ENCODE measurements at places on chromosomes 3 and 15. TPM values are rescaled to one million over a fixed set of nuclear protein-coding genes. Genes with fewer than 3 reads are reported as not detected.

Gene GRAMD2A
- 2.3 TPM for total RNA-seq

Gene GRM2
- not detected for total RNA-seq

Gene RAB6B
- 0.42 TPM for total RNA-seq

Gene AMIGO3
- not detected for total RNA-seq

Gene LRRIQ4
- total RNA-seq, result 0.04 TPM

Gene MUC20
- total RNA-seq, result 0.28 TPM

Gene SEMA7A
- total RNA-seq, result 45.0 TPM

Gene C2CD4A
- total RNA-seq, result not detected

Gene PLCH1
- 0.14 TPM for total RNA-seq

Gene IL17RB
- total RNA-seq, result not detected

Gene RARB
- not detected for total RNA-seq

Gene RYR3
- under 0.01 TPM for total RNA-seq

Gene CLRN1
- not detected for total RNA-seq

Gene ERC2
- not detected for total RNA-seq

Gene SNTN
- total RNA-seq, result not detected

Gene GOLGA8H
- 0.10 TPM for total RNA-seq

Gene CCR2
- not detected for total RNA-seq

Gene SYNPR
- total RNA-seq, result not detected

Gene SMCO1
- total RNA-seq, result not detected

Gene STAC
- 1.7 TPM for total RNA-seq

Gene GOLGA6A
- not detected for total RNA-seq

Gene NT5DC2
- total RNA-seq, result 127 TPM

Gene NGRN
- total RNA-seq, result 52.0 TPM

Gene MYO1E
- 132 TPM for total RNA-seq

Gene DLL4
- not detected for total RNA-seq

Gene EPB42
- not detected for total RNA-seq

Gene ADGRG7
- not detected for total RNA-seq

Gene C3orf22
- total RNA-seq, result not detected

Gene BTLA
- total RNA-seq, result not detected

Gene CLDN16
- not detected for total RNA-seq

Gene ZIC1
- total RNA-seq, result not detected

Gene TMCO5A
- total RNA-seq, result not detected

Gene SETMAR
- 11.5 TPM for total RNA-seq

Gene DAZL
- total RNA-seq, result not detected

Gene ANKUB1
- 0.82 TPM for total RNA-seq

Gene CD86
- 0.49 TPM for total RNA-seq

Gene PLA1A
- not detected for total RNA-seq

Gene REC114
- total RNA-seq, result not detected

Gene FBXL2
- total RNA-seq, result 14.7 TPM

Gene IQCH
- 2.6 TPM for total RNA-seq

Gene MOBP
- total RNA-seq, result not detected

Gene FRMD5
- total RNA-seq, result 10.1 TPM

Gene BUB1B
- total RNA-seq, result 45.9 TPM

Gene PIGBOS1
- total RNA-seq, result 8.7 TPM

Gene CRYGS
- total RNA-seq, result 1.1 TPM

Gene SCG5
- 46.3 TPM for total RNA-seq

Gene SPINK8
- not detected for total RNA-seq

Gene CCDC71
- total RNA-seq, result 26.7 TPM

Gene CNTN6
- not detected for total RNA-seq

Gene B3GALNT1
- 9.0 TPM for total RNA-seq

Gene IFT57
- total RNA-seq, result 44.4 TPM

Gene PCSK6
- 3.7 TPM for total RNA-seq

Gene PDZRN3
- total RNA-seq, result 0.24 TPM

Gene CCDC54
- not detected for total RNA-seq

Gene PDIA5
- 27.2 TPM for total RNA-seq

Gene LSAMP
- total RNA-seq, result not detected

Gene TBC1D21
- not detected for total RNA-seq

Gene SLC28A2
- total RNA-seq, result not detected
